Astrocyte (in vitro differentiated cells and primary cell): ENCODE measurements at places on chromosomes 5 and 9. TPM values are rescaled to one million over a fixed set of nuclear protein-coding genes. Genes with fewer than 3 reads are reported as not detected.

Gene SAXO1
- total RNA-seq, result 0.10 TPM in 1 of 2 replicates, not detected in the other

Gene HAVCR1
- 1.3 and 2.0 TPM in 2 replicates for total RNA-seq

- no peaks in the 10 kb centered on the region for H3K36me3 ChIP-seq
- no peaks in the 10 kb centered on the region for H3K27me3 ChIP-seq
- H3K4me3 ChIP-seq, result no peak overlapping the region
- no peak for DNase-seq
- H3K4me1 ChIP-seq, result no peaks in the 10 kb centered on the region
- H3K27ac ChIP-seq, result no peak overlapping the region
Measured at GRCh38 chr9:117430813-117431212, 16.0 kb upstream of the ASTN2 start.

GRCh38 chr5:122649080-122649479 lies 125.8 kb upstream of the SNX2 start:
- H3K36me3 ChIP-seq, result no peaks in the 10 kb centered on the region
- H3K4me3 ChIP-seq, result no peak overlapping the region
- H3K4me1 ChIP-seq, result peaks cover 6% of the 10 kb centered on the region
- H3K27ac ChIP-seq, result no peak overlapping the region
- H3K27me3 ChIP-seq, result no peaks in the 10 kb centered on the region
- peak; percentile 61 for DNase-seq

DNA sequence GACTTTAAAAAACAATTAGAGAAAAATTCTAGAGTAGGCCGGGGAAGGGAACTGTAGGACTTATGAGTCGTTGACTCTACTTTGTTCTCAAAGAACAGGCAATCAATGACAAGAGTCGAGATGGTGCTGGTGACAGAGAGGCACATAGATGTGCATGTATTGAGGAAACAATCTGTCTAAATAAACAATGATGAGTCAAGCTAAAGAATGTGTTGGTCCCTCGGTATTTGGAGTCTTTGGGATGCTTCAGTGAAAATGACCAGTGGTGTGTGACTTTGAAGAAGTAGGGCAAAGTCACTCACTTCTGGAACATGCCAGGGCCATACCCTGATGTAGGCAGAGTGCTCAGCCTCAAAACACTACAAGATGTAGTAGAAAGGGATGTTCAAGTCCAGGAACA lies 288.1 kb upstream of the PANK3 start:
- no peaks in the 10 kb centered on the region for H3K36me3 ChIP-seq
- DNase-seq, result no peak
- no peak overlapping the region for H3K4me3 ChIP-seq
- no peak overlapping the region for H3K27ac ChIP-seq
- no peaks in the 10 kb centered on the region for H3K4me1 ChIP-seq
- no peaks in the 10 kb centered on the region for H3K27me3 ChIP-seq

- DNase-seq, result no peak
- H3K36me3 ChIP-seq, result no peaks in the 10 kb centered on the region
- no peaks in the 10 kb centered on the region for H3K27me3 ChIP-seq
- no peaks in the 10 kb centered on the region for H3K4me1 ChIP-seq
- H3K4me3 ChIP-seq, result no peak overlapping the region
- H3K27ac ChIP-seq, result no peak overlapping the region
Measured at GRCh38 chr5:7385681-7386080, 10.3 kb upstream of the ADCY2 start.

Gene SEC16A
- total RNA-seq, result 94.5 and 103 TPM in 2 replicates

GRCh38 chr5:143435210-143435657 lies 31.7 kb upstream of the NR3C1 start:
- H3K4me3 ChIP-seq, result no peak overlapping the region
- H3K27me3 ChIP-seq, result no peaks in the 10 kb centered on the region
- DNase-seq, result no peak
- no peak overlapping the region for H3K27ac ChIP-seq
- no peaks in the 10 kb centered on the region for H3K4me1 ChIP-seq

Gene SHC3
- 3.1 and 4.6 TPM in 2 replicates for total RNA-seq

Gene EDIL3
- 226 and 284 TPM in 2 replicates for total RNA-seq

GRCh38 chr5:14915291-14915952 lies 43.8 kb upstream of the ANKH start:
- no peaks in the 10 kb centered on the region for H3K36me3 ChIP-seq
- peak overlapping the region; percentile 88 for H3K27ac ChIP-seq
- DNase-seq, result peak; percentile 84
- H3K4me1 ChIP-seq, result peaks cover 20% of the 10 kb centered on the region
- no peak overlapping the region for H3K4me3 ChIP-seq

Gene MYMK
- total RNA-seq, result not detected in 2 replicates

GRCh38 chr5:86570427-86571083 lies 47.2 kb upstream of the COX7C start:
- no peak for DNase-seq
- no peak overlapping the region for H3K4me3 ChIP-seq
- H3K27ac ChIP-seq, result no peak overlapping the region
- H3K27me3 ChIP-seq, result no peaks in the 10 kb centered on the region
- no peaks in the 10 kb centered on the region for H3K36me3 ChIP-seq
- H3K4me1 ChIP-seq, result no peaks in the 10 kb centered on the region

Gene ELAVL2
- total RNA-seq, result 19.1 and 22.2 TPM in 2 replicates

- H3K27ac ChIP-seq, result no peak overlapping the region
- H3K27me3 ChIP-seq, result no peaks in the 10 kb centered on the region
- H3K4me3 ChIP-seq, result no peak overlapping the region
- DNase-seq, result peak; percentile 61
- H3K36me3 ChIP-seq, result no peaks in the 10 kb centered on the region
Measured at GRCh38 chr5:159133041-159133741, 33.5 kb upstream of the EBF1 start.

Gene LHX3
- not detected in 2 replicates for total RNA-seq

- peaks cover 34% of the 10 kb centered on the region for H3K4me1 ChIP-seq
- H3K36me3 ChIP-seq, result no peaks in the 10 kb centered on the region
- H3K27ac ChIP-seq, result no peak overlapping the region
Measured at GRCh38 chr5:33316773-33317172, 124.0 kb upstream of the TARS1 start.

Gene WDR31
- 1.6 and 2.1 TPM in 2 replicates for total RNA-seq

GRCh38 chr5:9497347-9497746 lies 48.5 kb downstream of the SEMA5A start:
- DNase-seq, result no peak
- H3K4me3 ChIP-seq, result no peak overlapping the region
- H3K36me3 ChIP-seq, result no peaks in the 10 kb centered on the region
- no peak overlapping the region for H3K27ac ChIP-seq
- H3K4me1 ChIP-seq, result no peaks in the 10 kb centered on the region

DNA sequence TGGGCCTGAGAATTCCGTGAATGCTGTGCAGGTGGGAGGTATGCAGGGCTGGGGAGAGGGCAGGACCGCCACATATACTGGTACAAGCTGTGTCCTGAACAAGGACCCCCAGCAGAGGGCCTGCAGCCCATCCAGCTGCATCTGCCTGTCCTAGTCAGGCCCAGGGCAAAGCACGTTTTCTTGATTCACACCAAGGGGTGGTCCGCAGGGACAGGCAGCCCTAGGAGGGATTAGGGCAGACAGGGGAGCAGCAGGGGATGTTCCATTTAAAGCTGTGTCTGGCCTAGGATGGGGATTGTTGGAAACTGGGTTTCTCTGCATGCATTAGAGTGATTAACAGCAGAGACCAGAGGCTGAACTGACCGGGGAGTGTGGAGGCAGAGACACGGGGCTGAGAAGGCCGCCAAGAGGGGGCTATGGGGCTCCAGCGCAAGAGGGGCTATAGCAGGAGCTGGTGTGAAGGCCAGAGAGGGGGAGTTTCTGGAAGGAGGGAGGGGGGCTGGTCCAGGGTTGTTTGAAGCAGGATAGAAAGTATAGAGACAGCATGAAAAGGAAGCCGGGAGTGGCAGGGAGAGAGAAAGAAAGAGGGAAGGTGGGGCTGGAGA lies 2.7 kb downstream of the GRM6 start:
- H3K36me3 ChIP-seq, result no peaks in the 10 kb centered on the region
- H3K4me3 ChIP-seq, result no peak overlapping the region

- no peak overlapping the region for H3K4me3 ChIP-seq
- H3K27ac ChIP-seq, result no peak overlapping the region
- DNase-seq, result no peak
- no peaks in the 10 kb centered on the region for H3K27me3 ChIP-seq
- no peaks in the 10 kb centered on the region for H3K4me1 ChIP-seq
Measured at GRCh38 chr9:133090752-133091385, 29.1 kb downstream of the CEL start.

GRCh38 chr9:135479469-135480052 lies at the start of gene PPP1R26:
PPP1R26 (plus strand) TSS chr9:135479782; CDS start chr9:135484511, 4,729 bp downstream.
- H3K36me3 ChIP-seq, result no peaks in the 10 kb centered on the region
- DNase-seq, result no peak
- H3K27me3 ChIP-seq, result no peaks in the 10 kb centered on the region
- H3K4me1 ChIP-seq, result no peaks in the 10 kb centered on the region
- peak within 1 kb of the TSS; percentile 69 for H3K4me3 ChIP-seq
- no peak within 1 kb of the TSS for H3K27ac ChIP-seq

GRCh38 chr9:91143642-91144041 lies 218.1 kb downstream of the AUH start:
- H3K27me3 ChIP-seq, result no peaks in the 10 kb centered on the region
- no peak for DNase-seq
- H3K4me3 ChIP-seq, result no peak overlapping the region

GRCh38 chr9:13431222-13431536 lies 151.7 kb upstream of the MPDZ start:
- H3K27ac ChIP-seq, result no peak overlapping the region
- no peak overlapping the region for H3K4me3 ChIP-seq
- no peaks in the 10 kb centered on the region for H3K4me1 ChIP-seq
- H3K27me3 ChIP-seq, result peaks cover 12% of the 10 kb centered on the region
- DNase-seq, result no peak

Gene MEGF10
- total RNA-seq, result 15.8 and 19.5 TPM in 2 replicates

Gene TMEM215
- 1.4 and 3.0 TPM in 2 replicates for total RNA-seq

Gene DNM1
- 29.7 and 37.6 TPM in 2 replicates for total RNA-seq

Gene ANXA2R
- total RNA-seq, result 0.50 and 0.77 TPM in 2 replicates

GRCh38 chr5:137129886-137130680 lies 369.0 kb downstream of the SPOCK1 start:
- H3K4me3 ChIP-seq, result no peak overlapping the region
- DNase-seq, result no peak
- H3K36me3 ChIP-seq, result no peaks in the 10 kb centered on the region
- no peaks in the 10 kb centered on the region for H3K27me3 ChIP-seq

Gene PCDHGA4
- 0.48 and 0.50 TPM in 2 replicates for total RNA-seq

Gene C9orf153
- total RNA-seq, result not detected in 2 replicates

DNA sequence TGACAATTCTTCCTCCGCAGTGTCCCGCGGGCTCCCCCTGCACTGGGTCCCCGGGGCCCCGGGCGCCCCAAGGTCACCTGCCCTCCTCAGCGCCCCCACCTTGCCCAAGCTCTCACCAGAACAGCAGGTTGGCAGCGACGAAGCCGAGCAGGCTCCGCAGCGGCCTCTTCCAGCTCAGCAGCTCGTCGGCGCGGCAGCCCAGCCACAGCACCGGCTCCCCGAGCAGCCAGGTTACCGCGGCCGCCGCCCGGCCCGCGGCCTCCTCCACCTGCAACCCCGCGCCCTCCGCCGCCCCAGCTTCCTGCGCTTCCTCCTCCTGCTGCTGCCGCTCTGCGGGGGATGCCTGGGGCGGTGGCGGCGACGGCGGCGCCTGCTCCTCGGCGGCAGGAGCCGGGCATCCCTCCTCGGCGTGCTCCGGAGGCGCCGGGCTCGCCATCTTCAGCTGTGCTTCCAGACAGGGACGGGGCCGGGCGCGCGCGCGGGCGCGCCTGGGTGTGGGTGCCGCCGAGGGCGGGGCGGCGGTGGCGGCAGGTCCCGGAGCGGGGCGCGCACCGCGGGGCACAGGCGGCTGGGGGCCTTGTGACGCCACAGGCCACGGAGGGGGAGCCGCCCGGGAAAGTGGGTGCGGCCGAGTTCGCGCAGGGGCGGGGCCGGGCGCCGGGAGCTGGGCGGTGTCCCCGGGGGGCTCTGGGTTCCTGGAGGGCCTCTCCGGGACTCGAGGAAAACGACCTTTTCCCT lies at the start of gene RETREG1:
RETREG1 (minus strand) TSS at position 462 of the 738 bp plus-strand sequence; CDS start at position 436, 26 bp downstream.
- H3K4me3 ChIP-seq, result peak within 1 kb of the TSS; percentile 67
- H3K27ac ChIP-seq, result no peak within 1 kb of the TSS
- H3K27me3 ChIP-seq, result peaks cover 14% of the 10 kb centered on the region
- no peaks in the 10 kb centered on the region for H3K36me3 ChIP-seq

Gene FAM170A
- not detected in 2 replicates for total RNA-seq

Gene HAND1
- total RNA-seq, result not detected in 2 replicates

- H3K4me1 ChIP-seq, result no peaks in the 10 kb centered on the region
- H3K36me3 ChIP-seq, result no peaks in the 10 kb centered on the region
- H3K27ac ChIP-seq, result no peak overlapping the region
- no peaks in the 10 kb centered on the region for H3K27me3 ChIP-seq
- no peak for DNase-seq
Measured at GRCh38 chr9:71147368-71147767, 25.9 kb upstream of the TRPM3 start.

Gene NUTM2F
- total RNA-seq, result not detected in 2 replicates

Gene CDC20B
- total RNA-seq, result 0.11 and 0.17 TPM in 2 replicates

Gene NR5A1
- total RNA-seq, result 0.26 TPM in 1 of 2 replicates, not detected in the other

DNA sequence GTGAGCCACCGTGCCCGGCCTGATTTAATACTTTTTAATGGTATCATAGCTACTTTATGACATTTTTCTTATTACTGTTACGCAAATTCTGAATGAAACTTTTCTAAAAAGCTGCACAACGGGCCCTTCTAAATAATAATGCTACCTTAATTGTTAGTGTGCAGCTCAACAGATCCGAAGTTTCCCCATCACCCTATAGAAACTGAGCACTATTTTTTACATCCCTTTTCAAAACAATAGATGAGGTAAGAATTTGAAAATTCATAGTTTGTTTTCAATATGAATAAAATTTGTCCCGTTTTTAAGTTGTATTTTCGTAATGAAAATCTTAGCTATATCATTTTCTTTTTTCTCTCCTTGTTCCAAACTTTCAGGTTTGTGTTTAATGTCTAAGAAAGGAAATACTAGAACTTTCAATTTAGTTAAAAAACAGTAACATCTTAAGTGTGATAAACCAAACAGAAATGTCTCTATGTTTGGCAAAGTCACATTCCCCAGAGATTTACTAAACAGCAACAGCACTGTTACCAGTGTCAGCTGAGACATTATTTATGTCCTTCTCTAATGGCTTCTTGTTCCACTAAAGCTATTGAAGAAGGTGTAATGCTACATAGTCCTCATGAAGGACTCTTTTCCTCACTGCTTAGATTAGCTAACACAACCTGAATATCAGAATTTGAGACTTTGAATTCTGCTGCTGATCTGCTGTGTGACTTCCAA lies 22.9 kb downstream of the KIF2A start:
- H3K36me3 ChIP-seq, result no peaks in the 10 kb centered on the region
- H3K27ac ChIP-seq, result no peak overlapping the region
- no peaks in the 10 kb centered on the region for H3K4me1 ChIP-seq
- H3K27me3 ChIP-seq, result no peaks in the 10 kb centered on the region
- H3K4me3 ChIP-seq, result no peak overlapping the region

Gene FGD3
- 0.09 TPM in 1 of 2 replicates, not detected in the other for total RNA-seq

Gene RMI1
- 6.3 and 6.5 TPM in 2 replicates for total RNA-seq

GRCh38 chr5:97888439-97888838 lies 705.4 kb upstream of the RIOK2 start:
- no peak for DNase-seq
- no peak overlapping the region for H3K27ac ChIP-seq
- no peak overlapping the region for H3K4me3 ChIP-seq
- H3K4me1 ChIP-seq, result no peaks in the 10 kb centered on the region
- H3K27me3 ChIP-seq, result no peaks in the 10 kb centered on the region

- H3K4me3 ChIP-seq, result no peak overlapping the region
- H3K36me3 ChIP-seq, result no peaks in the 10 kb centered on the region
- no peak for DNase-seq
- no peak overlapping the region for H3K27ac ChIP-seq
Measured at GRCh38 chr5:10144040-10144439, 105.6 kb downstream of the ATPSCKMT start.

- H3K4me1 ChIP-seq, result peaks cover 20% of the 10 kb centered on the region
- no peak overlapping the region for H3K27ac ChIP-seq
- no peak overlapping the region for H3K4me3 ChIP-seq
Measured at GRCh38 chr5:172048539-172049101, 42.2 kb upstream of the FBXW11 start.
